ENCODE measurements at places on chromosomes 2 and 18.

DNA sequence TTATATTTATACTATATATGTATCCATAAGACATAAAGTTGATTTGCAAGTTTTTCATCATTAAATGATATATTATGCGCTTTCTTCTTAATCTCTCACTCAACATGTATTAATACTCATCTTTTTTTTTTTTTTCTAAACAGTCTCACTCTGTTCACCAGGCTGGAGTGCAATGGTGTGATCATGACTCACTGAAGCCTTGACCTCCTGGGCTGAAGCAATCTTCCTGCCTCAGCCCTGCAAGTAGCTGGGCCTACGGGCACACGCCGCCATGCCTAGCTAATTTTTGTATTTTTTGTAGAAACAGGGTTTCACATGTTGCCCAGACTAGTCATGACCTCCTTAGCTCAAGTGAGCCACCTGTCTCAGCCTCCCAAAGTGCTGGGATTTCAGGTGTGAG, 51.4 kb upstream of the MAP4K3 start:
- DNase-seq, result peak; percentile 71

DNA sequence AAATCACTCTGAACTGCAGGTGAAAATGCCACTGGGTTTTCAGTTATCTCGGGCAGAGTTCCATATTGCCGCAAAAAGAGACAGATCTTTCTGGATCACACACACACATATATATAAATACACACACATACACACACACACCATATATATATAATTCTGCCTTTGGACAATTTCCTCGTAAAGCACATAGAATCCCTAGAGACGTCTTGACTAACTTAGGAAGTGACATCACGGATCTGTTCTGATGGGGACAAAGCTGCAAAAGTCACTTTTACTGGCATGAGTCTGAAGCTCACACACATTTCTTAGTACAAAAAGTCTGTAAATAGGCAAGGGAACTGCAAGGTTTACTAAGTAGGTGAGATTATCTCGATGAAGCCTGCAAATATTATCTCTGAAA, 28.6 kb upstream of the MBOAT2 start:
- no peak for DNase-seq

- no peak for DNase-seq
Observed at GRCh38 chr2:241008711-241009121, 10.3 kb downstream of the SNED1 start.

DNA sequence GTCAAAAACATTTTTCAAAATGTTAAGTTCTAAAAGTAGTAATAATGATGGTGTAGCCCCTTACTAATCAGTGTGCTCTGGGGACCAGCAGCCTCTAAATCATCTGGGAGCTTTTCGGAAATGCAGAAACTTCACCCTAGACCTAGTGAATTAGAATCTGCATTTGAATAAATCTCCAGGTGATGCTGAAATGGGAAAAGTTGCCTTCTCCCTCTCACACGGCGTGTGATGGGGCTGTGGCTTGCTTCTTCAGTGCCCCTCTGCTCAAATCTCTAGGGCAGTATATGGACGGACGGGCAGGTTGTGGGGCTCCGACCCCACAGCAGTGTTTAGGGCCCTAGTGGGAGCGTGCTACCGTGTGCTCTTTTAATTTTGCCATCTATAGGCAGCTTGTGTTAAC, 368.6 kb downstream of the GALNT13 start:
- no peak for DNase-seq

GRCh38 chr2:121532894-121533293, 2.2 kb downstream of the RNU4ATAC start:
- no peak for DNase-seq

- DNase-seq, result peak; percentile 16
Observed at GRCh38 chr2:104862058-104862941, 8.4 kb downstream of the POU3F3 start.

DNA sequence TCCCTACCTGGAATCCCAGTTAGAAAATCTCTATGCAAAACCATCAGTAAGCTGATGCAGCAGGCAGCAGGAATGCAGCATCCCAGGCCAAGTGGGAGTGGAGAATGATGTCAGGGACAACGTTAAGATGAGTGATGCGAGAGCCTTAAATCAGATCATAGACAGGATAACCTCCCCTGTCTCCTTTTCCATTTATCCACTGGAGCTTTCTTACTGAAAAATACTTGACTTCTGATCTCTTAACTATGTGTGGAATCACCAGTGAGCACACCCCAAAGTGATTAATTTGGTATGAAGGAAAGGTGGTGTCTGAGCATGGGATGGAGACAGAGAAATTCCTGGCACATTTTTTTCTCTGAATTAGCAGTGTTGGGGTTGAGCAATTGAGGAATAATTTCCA, 98.0 kb downstream of the RND3 start:
- peak; percentile 20 for DNase-seq

DNA sequence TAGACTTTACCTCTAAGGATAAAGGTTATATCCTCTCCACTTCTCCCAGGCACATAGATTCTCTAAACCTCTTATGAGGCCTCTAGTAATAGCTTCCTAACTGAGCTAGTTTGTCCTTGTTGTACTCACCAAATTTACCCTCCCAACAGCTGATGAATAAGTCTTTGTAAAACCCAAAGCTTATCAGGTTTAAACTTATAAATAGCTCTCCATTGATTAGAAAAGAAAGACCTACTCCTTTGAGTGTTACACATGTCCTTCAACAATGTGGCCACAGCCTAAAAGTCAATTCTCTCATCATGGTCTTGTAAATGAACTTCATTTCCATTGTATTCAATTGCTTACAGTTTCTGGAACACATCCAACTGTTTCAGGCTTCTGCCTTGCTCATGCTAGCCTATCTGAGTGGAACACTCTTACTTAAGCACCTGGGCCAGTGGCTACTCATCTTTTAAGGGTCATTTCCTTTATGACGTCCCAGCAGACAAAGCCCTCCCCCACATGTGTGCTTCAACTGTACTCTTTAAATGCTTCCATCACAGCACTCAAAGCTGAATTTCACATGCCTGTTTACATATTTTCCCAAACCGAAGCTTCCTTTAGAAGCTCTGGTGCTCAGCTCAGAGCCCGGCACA, 131.6 kb downstream of the CDH2 start:
- DNase-seq, result no peak

GRCh38 chr2:168180483-168180882, 66.9 kb downstream of the STK39 start:
- no peak for DNase-seq

- no peak for DNase-seq
Observed at GRCh38 chr2:221480163-221480562, 91.9 kb downstream of the EPHA4 start.

GRCh38 chr18:46211816-46212215, 107.6 kb downstream of the HAUS1 start:
- DNase-seq, result no peak

DNA sequence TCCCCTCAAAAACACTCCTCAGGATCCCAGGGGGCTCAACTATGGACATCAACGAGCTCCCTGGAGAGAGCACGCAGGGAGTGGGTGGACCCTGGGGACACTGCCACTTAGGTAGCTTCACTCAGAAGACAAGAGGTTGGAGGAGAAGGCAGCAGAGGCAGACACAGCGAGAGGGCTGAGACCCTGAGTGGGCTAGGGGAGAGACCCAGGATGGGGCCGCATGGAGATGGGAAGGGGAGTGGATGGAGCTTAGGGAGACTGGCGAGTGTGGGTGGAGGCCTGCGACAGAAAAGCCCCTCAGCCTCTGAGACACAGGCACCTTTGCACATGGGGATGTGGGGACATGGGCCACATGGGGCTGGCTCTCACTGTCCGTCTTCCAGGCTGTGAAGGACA, 70.9 kb downstream of the ASB1 start:
- no peak for DNase-seq

DNA sequence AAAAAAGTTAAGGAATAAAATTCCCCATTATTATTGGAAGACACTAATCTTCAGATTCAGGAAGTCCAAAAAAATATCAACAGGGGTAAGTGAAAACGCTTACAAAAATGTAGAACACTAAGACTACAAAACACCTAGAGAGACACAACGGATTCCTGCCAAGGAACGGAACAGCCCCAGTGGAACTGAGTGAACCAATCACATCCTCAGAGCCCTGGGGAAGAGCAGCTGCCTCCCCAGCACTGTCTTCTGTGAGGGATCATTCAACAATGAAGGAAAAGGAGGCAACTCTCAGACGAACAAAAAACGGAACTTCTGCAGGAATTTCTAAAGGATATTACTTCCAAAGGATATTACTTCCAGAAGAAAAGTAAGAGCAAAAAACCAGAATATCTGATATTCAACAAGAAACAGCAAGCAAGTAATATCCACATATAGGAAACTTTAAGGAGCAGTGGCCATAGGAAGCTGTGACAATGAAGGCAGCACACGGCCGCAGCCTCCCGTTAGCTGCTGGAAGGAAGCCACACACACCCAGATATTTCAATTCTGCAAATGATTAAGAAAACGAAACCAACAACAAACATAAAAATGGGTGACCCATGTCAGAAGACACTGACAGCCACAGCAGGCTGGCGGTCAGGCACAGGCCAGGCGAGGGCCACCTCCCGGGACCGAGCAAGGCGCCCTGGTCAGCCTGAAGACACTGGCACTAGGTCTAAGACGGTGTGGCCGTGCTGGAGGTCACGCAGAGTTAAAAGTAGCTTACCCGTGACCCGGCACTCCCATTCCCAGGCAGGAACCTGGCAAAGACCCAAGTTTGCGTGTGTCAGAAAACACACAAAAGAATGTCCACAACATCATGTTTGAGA, 81.8 kb downstream of the HDAC4 start:
- DNase-seq, result no peak

DNA sequence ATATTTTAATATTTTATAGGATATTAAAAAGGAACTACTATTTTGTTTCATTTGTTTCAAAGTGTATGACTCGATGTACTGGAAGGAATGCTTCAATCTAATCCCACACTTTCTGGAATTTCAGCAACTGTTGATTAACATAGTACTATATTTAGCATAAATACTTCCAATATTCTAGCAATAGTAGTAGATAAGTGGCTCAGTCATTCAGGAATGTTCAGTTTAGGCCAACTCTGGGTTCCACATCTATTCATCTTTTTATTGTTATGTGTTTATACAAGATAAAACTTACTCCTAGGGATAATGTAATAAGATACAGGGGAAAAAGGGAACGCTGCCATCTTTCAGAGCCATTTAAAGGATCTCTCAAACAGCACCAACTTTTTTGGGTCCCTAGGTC, 22.3 kb upstream of the ORC2 start:
- DNase-seq, result no peak

DNA sequence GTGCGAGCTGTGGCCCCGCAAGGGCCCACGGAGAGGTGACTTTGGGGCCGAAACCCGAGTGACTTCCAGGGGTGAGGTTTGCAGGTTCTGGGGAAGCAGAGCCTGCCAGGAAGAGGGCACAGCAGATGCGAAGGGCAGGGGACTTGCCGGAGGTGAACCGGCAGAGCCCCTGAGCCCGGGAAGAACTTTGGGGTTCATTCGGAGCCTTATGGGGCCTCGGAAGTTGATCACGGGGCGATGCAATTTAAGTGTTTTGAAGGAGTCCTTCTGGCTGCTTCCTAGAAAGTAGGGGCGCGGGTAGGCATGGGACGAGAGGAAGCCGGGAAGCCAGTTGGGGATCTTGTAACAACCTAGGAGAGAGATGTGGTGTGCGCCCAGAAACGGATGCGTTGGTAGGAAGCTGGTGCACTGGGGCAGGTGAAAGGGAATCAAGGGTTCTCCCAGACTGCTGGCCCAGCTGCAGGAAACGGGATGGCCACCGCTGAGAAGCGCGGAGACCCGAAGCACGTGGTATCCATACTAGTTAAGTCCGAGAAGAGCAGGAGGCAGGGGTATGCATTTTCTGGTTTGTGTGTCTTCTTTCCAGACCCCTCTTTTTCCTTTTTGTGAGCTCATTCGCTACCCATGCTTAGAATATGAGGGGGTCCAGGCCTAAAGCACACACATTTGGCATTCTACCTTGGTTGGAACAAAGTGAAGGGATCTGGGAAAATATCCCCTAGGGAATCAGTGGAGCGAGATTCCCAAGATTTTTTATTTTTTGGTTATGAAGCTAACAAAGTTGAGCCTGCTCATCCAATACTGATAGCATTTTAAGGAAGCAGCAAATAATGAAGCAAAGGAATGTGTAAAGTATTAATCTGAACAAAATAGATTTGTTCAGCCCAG, 758 bp downstream of the SCLY start:
- DNase-seq, result peak; percentile 8

GRCh38 chr2:108911807-108912628, 77.0 kb downstream of the EDAR start:
- DNase-seq, result peak; percentile 87

DNA sequence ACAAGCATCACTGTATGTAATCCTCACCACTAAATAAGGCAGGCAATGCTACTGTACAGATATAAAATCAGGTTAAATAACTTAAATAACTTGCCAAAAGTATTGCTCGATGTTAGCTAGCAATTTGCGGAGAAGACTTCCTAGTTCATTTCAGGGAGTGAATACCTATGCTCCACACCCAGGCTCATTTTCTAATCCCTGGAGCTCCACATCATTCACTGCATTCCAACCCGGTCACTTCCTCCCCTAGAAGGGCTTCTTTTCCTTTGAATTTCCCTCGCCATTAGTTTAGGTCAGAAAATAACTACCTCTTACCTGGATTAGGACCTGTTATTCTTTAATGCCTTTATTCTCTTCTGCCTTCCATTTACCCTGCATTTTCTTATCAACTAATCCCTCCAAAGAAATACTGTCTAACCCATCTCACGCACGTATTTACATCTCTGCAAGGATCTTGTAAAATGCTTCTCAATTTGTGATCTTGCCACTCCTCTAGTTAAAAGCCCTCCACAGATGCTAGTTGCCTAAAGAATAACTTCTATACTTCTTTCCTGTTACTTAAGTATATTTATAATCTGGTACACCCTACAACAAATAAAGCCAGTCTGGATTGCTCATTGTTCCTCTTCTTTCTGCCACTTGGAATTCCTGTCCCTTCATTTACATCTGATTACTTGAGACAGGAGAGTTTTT, 599.8 kb downstream of the NRXN1 start:
- DNase-seq, result no peak

GRCh38 chr2:33373986-33374385, 102.5 kb upstream of the RASGRP3 start:
- DNase-seq, result peak; percentile 95

- DNase-seq, result no peak
Observed at GRCh38 chr2:158835431-158835830, 40.3 kb downstream of the DAPL1 start.

- DNase-seq, result no peak
Observed at GRCh38 chr2:152571048-152571766, 146.1 kb downstream of the PRPF40A start.

- no peak for DNase-seq
Observed at GRCh38 chr2:35784777-35785176, 570.8 kb upstream of the CRIM1 start.

GRCh38 chr18:48721312-48721711, 182.5 kb downstream of the CTIF start:
- no peak for DNase-seq

GRCh38 chr2:195912079-195912478, 156.6 kb downstream of the DNAH7 start:
- DNase-seq, result no peak

- DNase-seq, result no peak
Observed at GRCh38 chr2:177419274-177419673, 26.7 kb downstream of the AGPS start.

DNA sequence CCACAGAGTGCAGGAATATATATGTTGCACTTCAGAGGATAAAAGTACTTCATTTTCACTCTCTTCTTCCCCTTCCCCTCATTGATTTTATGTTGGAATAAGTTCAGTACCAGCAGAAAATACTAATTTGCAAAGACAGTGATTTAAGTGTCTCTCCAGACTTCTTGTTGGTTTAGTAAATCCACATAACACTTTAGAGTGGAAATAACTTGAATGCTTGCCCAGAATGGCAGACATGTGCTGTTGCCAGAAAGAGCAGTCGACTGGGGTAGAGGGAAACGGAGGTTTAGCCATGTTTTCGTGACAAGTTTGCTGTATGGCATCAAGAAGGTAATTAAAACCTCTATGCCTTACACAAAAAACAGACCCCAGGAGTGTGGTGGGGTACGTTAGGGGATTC, 246.0 kb upstream of the CXCR4 start:
- no peak for DNase-seq
